ENCODE measurements at places on chromosomes 3 and 15.

DNA sequence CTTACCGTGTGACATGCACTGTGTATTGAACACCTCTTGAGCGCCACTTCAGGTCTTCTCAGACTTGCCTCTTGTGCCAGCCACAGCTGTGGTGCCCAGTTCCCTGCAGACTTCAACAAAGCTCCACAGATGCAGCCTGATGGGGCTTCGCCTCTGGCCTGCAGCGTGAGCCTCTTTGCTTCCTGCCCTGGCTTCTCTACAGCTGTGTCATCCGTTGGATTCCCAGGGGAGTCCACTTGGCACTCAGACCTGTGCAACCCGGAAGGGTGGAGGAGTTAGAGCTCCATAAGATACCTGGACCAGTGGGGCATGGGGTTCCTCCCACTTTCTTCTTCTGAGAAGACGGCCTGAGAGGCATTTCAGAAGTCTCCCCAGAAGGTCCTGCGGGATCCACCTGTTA, 57.7 kb upstream of the BNIP2 start:
- no peak overlapping the region for H3K4me3 ChIP-seq
- H3K27me3 ChIP-seq: peaks cover 33% of the 10 kb centered on the region
- no peaks in the 10 kb centered on the region for H3K36me3 ChIP-seq
- no peak for DNase-seq
- H3K27ac ChIP-seq: no peak overlapping the region

DNA sequence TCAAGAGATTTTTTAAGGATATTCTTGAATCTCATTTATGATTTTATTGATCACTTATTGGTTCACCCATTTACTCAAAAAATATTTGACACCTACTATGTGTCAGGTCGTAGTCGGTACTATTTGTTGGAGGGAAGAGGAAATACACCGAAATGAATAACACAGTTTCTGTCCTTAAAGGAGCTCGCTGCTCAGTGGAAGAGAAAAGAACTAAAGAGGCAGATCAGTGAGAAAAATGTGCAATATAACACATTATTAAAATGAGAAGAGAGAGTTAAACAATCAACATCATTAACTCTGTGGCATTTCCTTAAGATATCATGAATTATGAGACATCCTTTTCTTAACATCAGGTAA, 56.1 kb upstream of the ADAMTS9 start:
- H3K4me3 ChIP-seq: no peak overlapping the region
- H3K36me3 ChIP-seq: no peaks in the 10 kb centered on the region
- no peaks in the 10 kb centered on the region for H3K27me3 ChIP-seq
- no peak for DNase-seq

- no peaks in the 10 kb centered on the region for H3K4me1 ChIP-seq
- no peaks in the 10 kb centered on the region for H3K36me3 ChIP-seq
- no peak overlapping the region for H3K4me3 ChIP-seq
- H3K27me3 ChIP-seq: peaks cover 5% of the 10 kb centered on the region
Measured at GRCh38 chr3:76065964-76066363, 280.6 kb upstream of the ZNF717 start.

GRCh38 chr3:131553495-131554247, 50.9 kb upstream of the MRPL3 start:
- no peak for DNase-seq
- no peaks in the 10 kb centered on the region for H3K36me3 ChIP-seq
- no peak overlapping the region for H3K4me3 ChIP-seq
- H3K4me1 ChIP-seq: no peaks in the 10 kb centered on the region

DNA sequence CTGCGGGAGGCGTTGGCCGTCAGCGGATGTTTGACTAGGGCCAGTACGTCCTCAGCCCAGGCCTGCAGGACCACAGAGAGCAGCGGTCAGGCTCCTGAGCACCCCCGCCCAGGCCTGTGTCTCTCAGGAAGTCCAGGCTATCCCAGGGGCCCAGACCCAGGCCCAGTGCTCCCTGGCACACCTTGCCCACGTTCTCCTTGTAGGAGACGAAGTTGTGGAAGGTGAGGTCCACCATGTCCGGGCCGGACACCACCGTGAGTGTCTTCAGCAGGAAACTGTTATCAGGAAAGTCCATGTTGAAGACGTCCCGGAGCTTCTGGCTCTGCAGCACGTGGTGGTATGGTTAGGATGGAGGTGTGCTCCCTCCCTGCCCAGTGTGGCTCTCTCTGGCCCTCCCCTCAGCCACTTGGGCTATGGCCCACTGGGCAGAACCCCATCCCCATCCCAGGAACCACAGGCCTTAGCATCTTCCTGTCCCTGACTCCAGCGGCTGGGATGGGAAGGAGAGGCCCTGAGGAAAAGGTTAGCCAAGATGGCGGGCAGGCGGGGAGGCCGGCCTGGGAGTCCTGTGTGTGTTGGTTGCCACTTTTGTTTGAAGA, 5.3 kb downstream of the PLCB2 start:
- no peak overlapping the region for H3K4me3 ChIP-seq
- no peaks in the 10 kb centered on the region for H3K4me1 ChIP-seq
- peaks cover 9% of the 10 kb centered on the region for H3K27me3 ChIP-seq
- DNase-seq: peak; percentile 74
- no peak overlapping the region for H3K27ac ChIP-seq

DNA sequence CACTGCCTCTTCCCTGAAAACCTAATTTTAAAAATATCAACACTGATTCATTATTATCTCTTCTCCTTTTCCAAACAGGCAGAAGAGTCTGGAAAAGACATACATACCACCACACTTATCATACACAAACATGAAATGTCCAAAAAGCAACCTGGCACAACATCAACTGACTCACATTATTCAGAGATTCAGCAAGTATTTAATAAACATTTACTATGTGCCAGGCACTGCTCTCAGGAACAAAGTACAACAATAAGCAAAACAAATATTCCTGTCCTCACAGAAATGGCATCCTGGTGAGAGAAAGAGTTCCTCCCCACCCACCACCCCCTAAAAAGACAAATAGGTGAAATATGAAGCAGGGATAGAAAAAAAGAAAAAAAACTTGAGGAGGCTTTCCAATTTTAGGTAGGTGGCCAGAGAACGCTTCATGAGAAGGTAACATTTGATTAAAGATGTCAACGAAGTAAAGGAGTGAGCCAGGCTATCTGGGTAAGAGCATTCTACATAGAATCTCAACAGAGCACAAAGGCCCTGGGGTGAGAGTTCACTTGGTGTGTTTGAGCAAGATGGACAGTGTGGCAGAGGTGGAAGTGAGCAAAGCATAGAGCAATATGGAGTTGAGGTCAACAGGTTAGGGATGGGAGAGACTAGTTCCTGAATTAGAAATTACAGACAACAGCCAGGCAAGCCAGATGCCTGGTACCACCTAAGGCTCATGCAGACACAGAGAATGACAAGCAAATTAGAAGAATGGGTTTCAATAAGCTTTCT, 141.7 kb downstream of the OSBPL10 start:
- peaks cover 34% of the 10 kb centered on the region for H3K4me1 ChIP-seq
- H3K27ac ChIP-seq: no peak overlapping the region
- peaks cover 1% of the 10 kb centered on the region for H3K36me3 ChIP-seq

GRCh38 chr15:51321316-51321715, 17.1 kb downstream of the CYP19A1 start:
- H3K27ac ChIP-seq: no peak overlapping the region
- peaks cover 5% of the 10 kb centered on the region for H3K27me3 ChIP-seq
- H3K4me1 ChIP-seq: no peaks in the 10 kb centered on the region
- no peaks in the 10 kb centered on the region for H3K36me3 ChIP-seq
- no peak overlapping the region for H3K4me3 ChIP-seq
- DNase-seq: no peak

GRCh38 chr3:172708921-172709773, 1.7 kb downstream of the NCEH1 start:
- no peak for DNase-seq
- H3K27ac ChIP-seq: peak overlapping the region; percentile 97
- H3K36me3 ChIP-seq: no peaks in the 10 kb centered on the region
- H3K4me3 ChIP-seq: peak overlapping the region; percentile 93
- H3K27me3 ChIP-seq: no peaks in the 10 kb centered on the region
- peaks cover 32% of the 10 kb centered on the region for H3K4me1 ChIP-seq

GRCh38 chr3:184604615-184605290, 43.2 kb downstream of the EPHB3 start:
- H3K27me3 ChIP-seq: peaks cover 7% of the 10 kb centered on the region
- peaks cover 33% of the 10 kb centered on the region for H3K4me1 ChIP-seq
- no peaks in the 10 kb centered on the region for H3K36me3 ChIP-seq

- H3K4me1 ChIP-seq: peaks cover 11% of the 10 kb centered on the region
- no peaks in the 10 kb centered on the region for H3K27me3 ChIP-seq
- DNase-seq: no peak
- peak overlapping the region; percentile 54 for H3K27ac ChIP-seq
Measured at GRCh38 chr3:42177801-42178150, 86.6 kb downstream of the TRAK1 start.

GRCh38 chr15:85974348-85974705, 105.3 kb upstream of the AGBL1 start:
- no peaks in the 10 kb centered on the region for H3K27me3 ChIP-seq
- H3K4me1 ChIP-seq: no peaks in the 10 kb centered on the region
- H3K4me3 ChIP-seq: no peak overlapping the region
- H3K27ac ChIP-seq: no peak overlapping the region
- H3K36me3 ChIP-seq: no peaks in the 10 kb centered on the region

- no peaks in the 10 kb centered on the region for H3K27me3 ChIP-seq
- no peak overlapping the region for H3K4me3 ChIP-seq
- H3K36me3 ChIP-seq: no peaks in the 10 kb centered on the region
- DNase-seq: no peak
Measured at GRCh38 chr3:5035692-5036391, 56.6 kb downstream of the BHLHE40 start.

- H3K4me3 ChIP-seq: no peak overlapping the region
- no peak for DNase-seq
- H3K27ac ChIP-seq: peak overlapping the region; percentile 88
- peaks cover 2% of the 10 kb centered on the region for H3K27me3 ChIP-seq
- H3K4me1 ChIP-seq: peaks cover 13% of the 10 kb centered on the region
Measured at GRCh38 chr15:78265752-78266224, 1.4 kb downstream of the DNAJA4 start.

- H3K4me3 ChIP-seq: no peak overlapping the region
- H3K27me3 ChIP-seq: peaks cover 7% of the 10 kb centered on the region
- no peak overlapping the region for H3K27ac ChIP-seq
- H3K4me1 ChIP-seq: peaks cover under 1% of the 10 kb centered on the region
- peaks cover 2% of the 10 kb centered on the region for H3K36me3 ChIP-seq
Measured at GRCh38 chr15:77014132-77015081, 19.5 kb downstream of the PSTPIP1 start.
